NCI-H510A treated with DMSO at 0.1 percent for 48 hours (cell line): ENCODE measurements at places on chromosomes 3 and 15.

DNA sequence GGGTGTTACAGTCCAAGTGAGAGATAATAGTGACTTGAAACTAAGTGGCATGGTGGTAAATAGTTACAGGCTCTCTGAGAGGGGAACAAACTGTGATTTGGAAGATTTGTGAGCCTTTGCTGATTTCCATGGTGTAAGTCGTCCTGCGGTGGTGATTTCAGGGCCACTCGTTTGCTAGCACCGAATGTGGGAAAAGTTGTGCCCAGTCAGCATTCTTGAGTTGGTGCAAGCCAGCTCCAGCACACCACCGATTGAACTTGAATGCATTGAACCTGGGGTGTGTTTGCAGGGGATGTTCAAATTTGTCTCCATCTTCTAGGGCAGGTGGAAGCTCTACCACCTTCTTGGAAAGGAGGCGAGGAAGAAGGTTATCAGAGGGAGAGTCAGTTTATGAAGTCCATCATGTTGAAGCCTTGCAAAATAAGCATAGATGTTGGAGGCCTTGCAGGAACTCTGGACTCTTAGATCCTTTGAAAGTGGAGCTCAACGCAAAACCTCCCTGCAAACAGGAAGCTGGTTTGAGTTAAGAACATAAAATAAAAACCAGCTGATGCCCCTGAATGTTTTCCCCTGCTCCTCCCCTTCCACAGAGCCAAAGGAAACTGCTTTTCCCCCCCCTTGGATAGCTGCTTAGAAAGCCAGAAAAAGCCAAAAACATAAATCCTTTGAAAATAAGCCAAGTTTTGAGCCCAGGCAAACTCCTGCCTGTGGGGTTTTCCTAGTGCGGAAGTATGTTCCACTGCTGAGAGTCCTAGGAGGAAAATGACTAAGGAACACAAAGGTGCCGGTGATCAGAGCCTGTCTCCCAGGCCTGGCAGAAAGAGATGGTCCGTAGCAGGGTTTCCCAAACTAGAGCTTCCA lies 21.9 kb downstream of the MAPKBP1 start:
- DNase-seq: no peak

DNA sequence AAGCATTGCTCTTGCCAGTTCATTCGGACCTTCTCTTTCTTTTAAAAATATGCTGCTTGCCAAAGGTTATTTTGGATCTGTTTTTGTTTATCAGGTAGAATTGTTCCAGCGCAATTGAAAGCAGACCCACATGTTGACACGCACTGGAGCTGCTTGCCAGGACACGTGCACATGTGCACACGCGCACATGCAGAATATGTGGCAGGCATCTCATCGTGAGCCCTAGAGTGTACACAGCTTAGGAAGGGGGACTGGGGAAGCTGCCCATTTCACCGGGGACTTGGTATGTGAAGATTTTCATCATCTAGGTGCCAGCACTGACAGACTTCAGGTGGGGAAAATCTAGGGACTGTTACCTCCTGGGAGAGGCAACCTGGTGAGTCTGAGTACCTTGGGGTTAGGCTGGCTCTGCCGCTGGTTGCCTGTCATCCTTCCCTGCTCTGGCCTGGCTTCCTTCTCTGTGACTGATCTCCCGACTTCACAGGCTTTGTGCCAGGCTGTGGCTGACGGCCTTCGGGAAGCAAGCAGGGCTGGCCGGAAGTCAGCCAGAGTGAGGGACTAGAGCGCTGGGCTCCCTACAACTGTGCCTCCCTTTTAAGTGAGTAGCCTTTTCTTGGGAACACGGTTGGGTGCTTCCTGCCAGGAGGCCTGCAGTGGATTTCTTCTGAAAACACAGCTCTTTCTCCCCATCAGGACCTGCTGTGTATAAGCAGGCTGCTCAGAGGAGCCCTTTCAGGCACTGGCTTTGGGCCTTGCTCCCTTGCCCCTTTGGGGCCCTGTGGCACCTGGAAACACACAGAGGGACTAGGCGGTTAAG lies 129.3 kb downstream of the EEFSEC start:
- no peak for DNase-seq

DNA sequence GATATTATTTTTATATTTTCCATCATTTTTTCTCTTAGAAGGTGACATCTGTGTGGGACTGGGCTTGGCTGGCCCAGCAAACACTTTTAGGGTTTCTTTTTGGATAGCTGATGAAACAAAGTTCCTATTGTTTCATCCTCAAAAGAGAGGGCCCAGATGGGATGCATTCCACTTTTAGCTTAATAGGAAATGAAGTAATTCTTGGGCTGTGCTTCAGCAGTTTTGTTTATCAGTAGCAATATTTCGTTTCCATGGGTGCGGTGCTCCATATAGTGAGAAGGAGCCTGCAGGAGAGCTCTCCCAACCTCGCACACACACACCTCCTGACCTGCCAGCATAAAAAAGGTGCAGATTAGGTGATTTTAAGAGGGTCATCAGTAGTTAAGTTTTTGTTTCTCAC lies 147.5 kb downstream of the AKAP13 start:
- DNase-seq: no peak

DNA sequence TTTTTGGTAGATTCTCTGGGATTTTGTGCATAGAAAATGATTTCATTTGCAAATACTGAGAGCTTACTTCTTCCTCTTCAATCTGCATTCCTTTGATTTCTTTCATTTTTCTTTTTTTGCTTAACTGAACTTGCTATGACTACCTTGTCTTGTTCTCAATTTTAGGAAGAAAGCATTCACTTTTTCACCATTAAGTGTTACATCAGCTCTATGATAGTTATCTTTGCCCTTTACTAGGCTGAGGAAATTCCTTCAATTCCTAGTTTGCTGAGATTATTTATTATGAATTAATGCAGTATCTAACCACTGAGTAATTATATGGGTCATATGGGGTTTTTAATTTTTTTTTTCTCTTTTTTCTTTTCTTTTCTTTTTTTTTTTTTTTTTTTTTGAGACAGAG lies 172.8 kb downstream of the PEAK1 start:
- no peak for DNase-seq

DNA sequence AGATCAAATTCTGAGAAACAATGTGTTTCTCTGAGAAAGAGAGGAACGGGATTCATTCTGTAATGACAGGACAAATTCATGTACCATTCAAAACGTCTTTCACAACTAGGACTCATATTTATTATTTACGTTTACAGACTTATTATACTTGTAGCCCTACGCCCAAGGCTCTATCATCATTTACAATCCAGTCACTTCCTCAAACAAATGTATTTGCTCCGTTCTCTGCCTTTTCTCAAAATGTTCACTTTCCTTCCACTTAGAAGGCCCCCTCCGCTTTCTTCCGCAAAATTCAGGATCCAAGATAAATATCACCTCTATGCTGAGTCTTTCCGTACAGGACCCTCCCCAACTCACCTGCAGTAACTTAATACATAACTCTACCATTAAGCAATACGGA lies 745 bp downstream of the RSL24D1 start:
- DNase-seq: no peak

DNA sequence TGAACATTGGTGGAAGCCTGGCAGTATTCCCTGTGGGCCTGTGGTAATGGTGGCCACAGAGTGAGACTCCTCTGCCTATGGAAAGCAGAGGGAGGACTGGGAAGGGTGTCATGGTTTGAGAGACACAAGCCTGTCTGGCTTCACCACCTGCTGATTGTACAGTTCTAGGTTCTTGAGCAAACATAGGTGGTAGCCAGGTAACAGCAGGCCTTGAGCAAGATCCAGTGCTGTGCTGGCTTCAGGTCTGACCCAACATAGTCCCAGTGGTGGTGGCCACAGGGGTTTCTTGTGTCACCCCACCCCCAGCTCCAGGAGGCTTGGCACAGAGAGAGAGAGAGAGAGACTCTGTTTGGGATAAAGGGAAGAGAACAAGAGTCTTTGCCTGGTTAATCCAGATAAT lies 22.7 kb upstream of the KPNA4 start:
- no peak for DNase-seq

GRCh38 chr15:80918196-80918783 lies 71.3 kb downstream of the MESD start:
- no peak for DNase-seq

- no peak for DNase-seq
Measured at GRCh38 chr3:126486360-126486847, 10.7 kb upstream of the ZXDC start.

- DNase-seq: no peak
Measured at GRCh38 chr15:23761386-23761785, 74.3 kb upstream of the NDN start.

DNA sequence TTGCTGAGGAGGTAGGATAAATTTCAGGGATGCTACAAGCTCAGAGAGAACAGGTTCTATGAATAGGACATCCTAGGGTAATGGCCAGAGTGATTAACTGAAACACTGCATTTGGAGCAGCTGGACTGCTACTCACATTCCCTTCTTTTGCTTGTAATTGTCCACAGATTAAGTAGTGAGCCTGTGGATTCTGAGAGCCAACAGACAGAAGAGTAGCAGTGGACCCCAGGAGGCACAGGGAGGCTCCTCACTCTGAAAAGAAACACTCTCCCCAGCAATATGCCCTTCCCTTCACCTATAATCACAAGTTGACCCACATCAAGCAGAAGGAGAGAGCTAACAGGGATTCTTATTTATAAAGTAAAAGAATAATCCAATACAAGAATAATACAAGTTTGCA lies 10.6 kb upstream of the RFX7 start:
- no peak for DNase-seq

DNA sequence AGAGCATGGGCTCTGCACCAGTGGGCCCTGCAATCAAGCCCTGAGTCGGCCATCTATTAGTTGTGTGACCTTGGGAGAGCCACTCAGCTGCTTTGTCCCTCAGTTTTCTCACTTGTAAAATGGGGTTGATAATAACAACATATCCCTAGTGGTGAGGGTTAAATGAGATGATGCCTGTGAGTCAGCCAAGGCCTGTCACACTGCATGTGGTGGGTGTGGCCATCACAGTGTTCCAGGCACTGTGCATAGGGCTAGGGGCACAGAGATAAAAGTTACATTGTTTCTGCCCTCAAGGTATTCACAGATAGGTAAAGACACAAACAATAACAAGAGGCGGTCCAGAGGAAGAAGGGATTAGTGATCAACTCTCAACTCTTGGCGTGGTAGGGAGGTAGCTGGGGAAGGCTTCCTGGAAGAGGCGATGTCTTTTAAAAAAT lies 19.5 kb downstream of the SMAD6 start:
- DNase-seq: no peak

GRCh38 chr15:84911879-84912660 lies 27.6 kb downstream of the SLC28A1 start:
- DNase-seq: no peak
